ENCODE measurements at places on chromosomes 16 and 17. TPM values are rescaled to one million over a fixed set of nuclear protein-coding genes. Genes with fewer than 3 reads are reported as not detected.

DNA sequence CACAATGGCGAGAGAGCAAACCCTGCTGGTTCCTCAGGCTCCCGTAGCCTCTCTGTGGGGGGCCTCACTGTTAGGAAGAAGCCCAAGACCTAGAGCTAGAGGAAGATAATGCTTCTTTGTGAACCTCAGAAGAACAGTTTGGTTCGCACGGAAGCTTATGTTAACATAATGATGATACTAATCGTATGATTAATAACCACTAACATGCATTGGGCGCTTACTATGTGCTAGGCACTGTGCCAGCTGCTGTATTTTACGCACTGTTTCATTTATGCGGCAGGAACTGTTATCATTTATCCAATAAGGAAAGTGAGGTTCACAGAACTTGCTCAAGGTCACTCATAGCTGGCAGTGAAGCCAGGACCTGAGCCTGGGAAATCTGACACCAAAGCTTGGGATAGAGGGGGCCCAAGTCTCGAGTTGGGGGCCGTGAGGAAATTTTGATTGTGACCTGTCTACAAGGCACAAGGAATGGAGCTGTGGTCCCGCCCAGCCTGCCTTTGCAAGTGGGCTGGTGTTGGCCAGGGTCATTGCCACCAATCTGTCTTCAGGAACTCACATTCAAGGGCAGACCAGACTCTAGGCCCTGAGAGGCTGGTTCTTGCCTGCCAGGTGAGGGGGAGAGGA, 6.8 kb downstream of the PRCD start:
- no peak for DNase-seq

DNA sequence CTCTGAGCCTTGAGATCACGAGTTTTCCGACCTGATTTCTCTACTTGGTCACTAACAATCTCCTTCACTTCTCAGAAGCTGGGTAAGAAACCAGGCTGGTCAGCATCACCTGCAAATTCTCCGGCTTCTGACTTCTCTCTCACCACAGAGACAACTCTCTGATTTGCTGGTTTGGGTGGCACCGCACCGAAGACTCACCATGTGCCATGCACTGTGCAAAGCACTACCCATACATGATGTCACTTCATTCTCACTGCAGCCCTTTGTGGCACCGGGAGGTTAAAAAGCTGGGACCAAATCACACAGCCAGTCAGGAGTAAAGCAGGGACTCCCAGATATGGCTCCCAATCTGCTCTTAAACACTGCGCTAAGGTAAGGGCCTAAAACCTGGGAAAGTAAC, 647 bp downstream of the VAC14 start:
- no peak for DNase-seq

DNA sequence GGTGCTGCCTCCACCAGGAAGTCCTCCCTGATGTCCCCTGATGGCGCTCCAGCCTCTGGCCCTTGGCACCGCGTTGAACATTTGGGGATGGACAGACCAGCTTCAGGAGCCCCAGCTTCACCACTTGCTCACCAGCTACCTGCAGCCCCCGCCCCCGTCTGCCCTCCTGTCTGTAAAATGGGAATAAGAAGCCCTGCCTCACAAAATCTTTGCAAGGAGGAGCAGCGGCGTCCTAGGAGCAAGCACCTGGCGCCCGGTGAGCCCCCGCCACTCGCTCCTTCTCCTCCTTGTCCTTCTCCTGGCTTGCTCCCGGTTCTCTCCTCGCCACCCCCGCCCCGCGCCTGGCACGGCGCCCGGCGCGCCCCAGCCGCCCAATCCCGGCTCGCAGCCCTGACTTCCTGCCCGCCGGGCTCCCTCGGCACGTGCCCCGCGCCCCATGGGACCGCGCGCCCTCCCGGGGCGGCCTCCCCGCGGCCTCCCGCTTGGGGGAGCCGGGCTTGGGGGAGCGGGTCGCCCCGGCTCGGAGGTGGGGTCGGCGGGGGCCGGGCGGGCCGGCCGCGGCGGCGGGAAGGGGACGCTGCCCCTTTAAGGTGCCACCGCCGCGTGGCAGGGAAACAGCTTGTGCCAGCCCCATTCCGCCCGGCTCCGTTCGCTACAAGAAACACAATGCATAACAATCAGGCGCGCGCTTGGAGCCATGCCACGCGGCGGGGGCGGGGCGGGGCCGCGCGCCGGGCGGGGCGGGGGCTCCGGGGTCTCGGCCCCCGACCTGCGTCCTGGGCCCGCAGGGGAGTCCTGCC, 9.1 kb upstream of the PPP1R1B start:
- DNase-seq, result peak; percentile 26

- DNase-seq, result no peak
Observed at GRCh38 chr17:28055546-28056275, 13.2 kb downstream of the NLK start.

DNA sequence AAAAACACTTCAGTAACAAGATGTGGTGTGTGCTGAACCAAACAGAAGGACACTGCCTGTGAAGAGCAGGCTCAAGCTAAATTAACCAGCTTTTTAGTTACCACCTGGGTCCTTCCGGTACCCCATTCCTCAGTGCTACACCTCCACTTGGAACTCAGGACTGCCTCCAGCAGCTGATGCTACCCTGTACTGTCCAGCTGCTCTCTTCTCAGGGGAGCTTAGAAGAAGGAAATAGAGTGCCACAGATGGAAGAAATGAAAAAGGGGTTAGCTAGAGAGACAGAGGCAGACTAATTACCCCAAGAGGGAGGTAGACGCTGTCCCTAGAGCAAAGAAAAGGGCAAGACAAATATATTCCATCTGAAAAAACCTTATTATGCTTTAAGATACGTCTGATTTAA, 5.7 kb downstream of the MED13 start:
- no peak for DNase-seq

DNA sequence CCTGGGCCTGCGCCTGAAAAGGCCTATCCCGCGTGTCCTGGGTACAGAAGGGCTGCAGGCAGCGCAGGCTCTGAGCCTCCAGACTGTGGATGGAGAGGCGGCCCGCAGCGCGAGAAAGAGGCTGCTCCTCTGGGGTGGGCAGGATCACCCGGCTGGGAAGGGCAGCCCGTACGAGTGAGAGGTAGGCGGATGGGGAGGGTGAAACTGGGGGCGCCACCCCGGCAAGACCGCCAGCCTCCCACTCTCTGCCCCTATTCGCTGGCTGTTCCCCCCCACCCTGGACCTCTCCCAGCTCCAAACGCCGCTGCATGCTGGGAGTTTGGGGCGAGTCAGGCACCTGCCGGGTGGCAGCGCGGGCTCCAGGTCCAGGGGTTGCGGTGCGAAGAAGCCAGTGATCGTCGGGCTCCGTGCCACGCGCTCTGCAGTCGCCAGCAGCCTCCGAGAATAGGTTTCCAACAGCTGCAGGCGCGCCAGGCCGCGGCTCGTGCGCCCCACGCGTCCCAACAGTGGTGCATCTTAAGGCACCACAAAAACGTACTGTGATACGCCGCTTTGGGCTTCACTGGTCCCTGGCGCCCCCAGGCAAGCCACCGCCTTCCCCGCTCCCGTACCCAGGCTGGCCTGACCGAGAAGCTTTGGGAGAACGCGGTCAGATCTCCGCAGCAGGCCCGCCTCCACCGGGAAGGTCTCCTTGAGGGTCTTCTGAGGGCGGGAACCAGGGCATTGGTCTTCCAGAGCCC, 1.1 kb downstream of the NOXO1 start:
- DNase-seq, result no peak

- no peak for DNase-seq
Observed at GRCh38 chr17:43816336-43817320, 16.3 kb downstream of the MPP3 start.

DNA sequence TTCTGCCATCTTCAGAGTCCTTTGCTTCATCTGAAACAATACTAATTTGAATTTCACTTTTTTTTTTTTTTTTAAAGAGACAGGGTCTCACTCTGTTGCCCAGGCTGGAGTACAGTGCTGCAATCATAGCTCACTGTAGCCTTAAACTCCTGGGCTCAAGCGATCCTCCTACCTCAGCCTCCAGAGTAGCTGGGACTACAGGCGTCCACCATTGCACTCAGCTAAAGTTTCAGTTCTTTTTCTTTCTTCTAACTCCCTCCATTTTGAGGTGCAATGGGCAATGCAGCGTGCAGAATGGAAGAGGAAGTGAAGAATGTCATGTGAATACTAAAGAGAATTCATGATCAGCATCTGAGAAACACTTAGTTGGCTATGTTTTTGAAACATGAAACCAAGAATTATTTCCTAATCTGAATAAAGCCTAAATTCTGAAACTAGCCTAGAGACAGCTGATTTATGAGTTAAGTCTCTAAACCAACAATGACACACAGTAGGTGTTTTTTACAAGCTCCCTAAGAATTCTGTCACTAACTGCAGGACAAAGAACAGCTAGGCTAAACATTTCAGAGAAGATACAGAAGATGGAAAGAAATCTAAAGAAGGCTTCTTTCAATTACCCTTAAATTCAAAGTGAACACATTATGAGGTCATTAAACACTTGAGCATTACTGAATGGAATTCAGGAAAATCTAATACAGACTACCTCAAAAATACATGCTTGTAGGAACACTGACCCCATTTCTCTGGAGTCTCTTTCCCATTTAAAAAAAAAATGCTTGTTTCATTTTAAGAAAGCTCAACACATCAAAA, 21.0 kb downstream of the SNN start:
- DNase-seq, result no peak

- no peak for DNase-seq
Observed at GRCh38 chr16:87435372-87436224, 43.5 kb downstream of the MAP1LC3B start.

DNA sequence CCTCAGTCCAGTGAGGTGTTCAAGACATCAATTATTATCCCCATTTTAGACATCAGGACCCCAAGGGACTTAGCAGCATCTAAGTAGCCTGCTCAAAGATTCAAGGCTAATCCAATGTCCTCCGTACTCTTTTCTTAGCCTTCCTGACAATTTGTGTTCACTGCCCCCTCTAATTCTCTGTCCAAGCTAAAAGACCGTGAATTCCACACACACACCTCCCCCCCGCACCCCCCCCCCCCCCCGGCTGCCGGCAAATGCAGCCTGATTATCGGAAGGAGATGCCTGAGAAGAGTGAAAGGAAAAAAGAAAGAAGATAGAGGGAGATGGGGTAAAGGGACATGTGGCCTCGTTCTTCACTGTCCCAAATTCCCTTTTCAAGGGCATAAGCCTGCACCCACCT, 58.1 kb upstream of the NLK start:
- no peak for DNase-seq

The CD68 gene
- 34.8 TPM for total RNA-seq

The MPV17L gene
- 0.11 TPM for total RNA-seq

The ADAMTS18 gene
- not detected for total RNA-seq
